ENCODE measurements at places on chromosomes 7 and 10.

- DNase-seq: no peak
Observed at GRCh38 chr7:28536259-28536658, 123.9 kb downstream of the CREB5 start.

DNA sequence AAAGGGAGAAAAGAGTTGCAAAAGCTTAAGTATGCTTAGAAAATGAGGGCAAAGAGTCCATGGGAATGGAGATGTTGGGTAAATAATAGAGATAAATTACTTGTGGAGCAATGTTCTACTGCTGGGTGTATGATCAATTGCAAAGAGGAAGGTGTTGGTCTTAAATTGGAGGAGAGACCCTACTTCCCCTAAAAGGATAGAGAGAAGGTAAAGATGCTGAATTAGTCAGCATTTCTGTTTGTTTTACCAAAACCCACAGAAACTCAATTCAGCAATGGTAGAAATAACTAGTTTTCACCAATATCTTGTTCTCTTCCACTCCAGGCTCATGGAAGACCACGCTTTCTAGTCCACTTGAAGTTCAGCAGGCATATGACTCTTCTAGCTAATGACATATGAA lies 32.1 kb downstream of the ASB4 start:
- no peak for DNase-seq

GRCh38 chr10:5285186-5285585 lies 79.6 kb upstream of the UCN3 start:
- DNase-seq: no peak

- no peak for DNase-seq
Observed at GRCh38 chr10:90378524-90379076, 479.2 kb downstream of the HTR7 start.

DNA sequence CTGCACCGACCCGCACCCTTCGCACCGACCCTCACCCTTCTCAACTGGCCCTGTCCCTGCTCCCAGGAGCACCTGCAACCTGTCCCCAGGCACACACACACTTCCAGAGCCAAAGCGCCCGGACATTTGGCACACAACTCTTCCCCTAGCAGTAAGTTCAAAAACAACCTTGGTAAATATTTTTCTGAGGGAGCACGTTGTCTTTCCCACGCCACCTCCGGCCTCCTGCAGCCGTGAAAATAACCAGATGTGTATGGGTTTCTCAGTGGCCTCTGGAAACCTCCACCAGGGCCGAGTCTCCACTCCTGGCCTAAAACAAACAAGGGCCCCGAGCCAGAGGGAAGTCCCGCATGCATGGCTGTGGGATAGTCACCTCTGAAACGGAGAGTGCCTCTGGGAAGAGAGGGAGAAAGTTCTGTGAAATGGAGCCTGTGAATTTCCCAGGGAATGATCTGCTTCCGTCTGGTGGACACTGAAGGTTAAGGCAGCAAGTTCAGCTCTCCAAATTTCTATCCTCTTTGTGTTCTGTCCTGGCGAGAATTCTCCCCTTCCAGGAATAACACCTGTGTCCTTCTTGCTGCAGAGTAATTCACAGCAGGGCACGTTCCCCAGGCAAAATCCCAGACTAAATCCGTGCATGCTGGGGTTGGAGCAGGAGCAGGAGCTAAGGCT lies 15.8 kb downstream of the PODXL start:
- no peak for DNase-seq

DNA sequence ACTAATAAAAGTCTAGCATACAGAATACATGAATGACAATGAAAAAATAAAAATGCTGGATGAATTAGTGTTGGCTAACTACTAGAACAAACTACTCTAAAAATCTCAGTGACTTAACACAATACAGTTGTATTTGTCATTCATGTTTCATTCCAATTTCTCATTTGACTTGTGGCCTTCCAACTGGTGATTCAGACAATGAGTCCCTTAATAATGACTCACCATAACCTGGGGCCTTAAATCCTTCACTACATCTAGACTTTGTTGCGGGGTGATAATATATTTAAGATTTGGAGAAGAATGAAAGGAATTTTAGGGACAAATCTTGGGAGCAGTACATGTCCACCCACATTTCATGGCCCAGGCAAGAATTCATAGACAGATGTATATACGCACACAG lies 90.5 kb upstream of the POM121L12 start:
- no peak for DNase-seq

- DNase-seq: no peak
Observed at GRCh38 chr10:6514844-6515780, 65.0 kb downstream of the PRKCQ start.

- no peak for DNase-seq
Observed at GRCh38 chr10:127418536-127419168, 130.5 kb upstream of the NPS start.

- no peak for DNase-seq
Observed at GRCh38 chr10:75866300-75866625, 434.8 kb downstream of the LRMDA start.

DNA sequence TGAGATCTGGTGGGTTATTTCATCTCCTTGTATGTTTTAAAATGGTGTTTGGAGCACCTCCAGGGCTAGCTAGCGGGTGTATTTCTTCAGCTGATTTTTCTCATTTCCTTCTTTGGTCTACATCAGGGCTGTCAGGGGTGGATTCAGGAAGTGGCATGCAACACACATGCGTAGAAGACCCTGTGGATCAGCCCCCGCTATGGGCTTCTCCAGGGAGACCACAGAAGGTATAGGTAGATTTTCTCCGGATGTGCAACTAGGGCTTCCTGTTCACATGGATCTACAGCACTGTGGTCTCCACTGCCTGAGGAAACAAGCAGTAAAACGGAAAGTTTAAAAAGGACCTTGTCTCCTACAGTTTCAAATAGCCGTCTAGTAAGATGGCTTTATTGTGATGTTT lies 10.4 kb downstream of the NUB1 start:
- DNase-seq: no peak

GRCh38 chr7:130270947-130271800 lies 4.5 kb downstream of the CPA2 start:
- DNase-seq: no peak

DNA sequence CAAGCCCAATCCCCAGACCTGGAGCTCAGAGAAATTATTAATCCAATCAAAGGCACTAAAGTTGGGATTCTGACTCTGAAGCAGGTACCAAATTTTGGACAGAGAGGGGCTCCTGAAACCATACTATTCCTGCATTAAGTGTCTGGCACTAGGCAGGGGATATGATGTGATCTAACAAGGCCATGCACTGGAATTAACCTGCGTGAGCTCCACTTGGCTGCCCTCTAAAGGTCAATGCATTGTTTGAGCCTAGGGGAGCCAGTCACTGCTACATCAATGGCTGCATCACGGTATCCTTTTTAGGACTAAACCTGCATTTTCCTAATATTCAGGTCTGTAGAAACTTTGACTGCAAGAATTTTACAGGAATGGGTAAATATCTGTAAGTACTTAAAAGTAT lies 42.1 kb downstream of the ST8SIA6 start:
- no peak for DNase-seq

GRCh38 chr10:26486304-26486703 lies 48.2 kb downstream of the APBB1IP start:
- DNase-seq: no peak

- no peak for DNase-seq
Observed at GRCh38 chr7:29270594-29271318, 76.2 kb downstream of the CHN2 start.

- no peak for DNase-seq
Observed at GRCh38 chr10:64346389-64346788, 825.2 kb downstream of the REEP3 start.

- no peak for DNase-seq
Observed at GRCh38 chr7:18384491-18385143, 110.9 kb upstream of the HDAC9 start.

DNA sequence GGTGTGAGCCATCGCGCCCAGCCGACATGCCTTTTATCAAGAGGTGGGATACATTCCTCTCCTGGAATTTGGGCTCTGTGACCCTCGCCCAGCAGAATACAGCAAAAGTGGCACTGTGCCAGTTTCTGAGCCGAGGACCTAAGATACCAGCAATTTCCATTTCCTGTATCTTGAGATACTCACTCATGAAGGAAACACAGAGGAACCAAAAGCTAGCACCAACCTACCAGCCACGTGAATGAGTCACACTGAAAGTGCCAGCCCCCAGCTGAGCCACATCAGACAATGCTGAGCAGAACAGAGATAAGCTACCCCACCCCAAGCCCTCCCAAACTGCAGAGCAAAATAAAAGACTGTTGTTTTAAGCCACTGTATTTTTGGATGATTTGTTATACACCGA lies 56.3 kb downstream of the CACUL1 start:
- no peak for DNase-seq

DNA sequence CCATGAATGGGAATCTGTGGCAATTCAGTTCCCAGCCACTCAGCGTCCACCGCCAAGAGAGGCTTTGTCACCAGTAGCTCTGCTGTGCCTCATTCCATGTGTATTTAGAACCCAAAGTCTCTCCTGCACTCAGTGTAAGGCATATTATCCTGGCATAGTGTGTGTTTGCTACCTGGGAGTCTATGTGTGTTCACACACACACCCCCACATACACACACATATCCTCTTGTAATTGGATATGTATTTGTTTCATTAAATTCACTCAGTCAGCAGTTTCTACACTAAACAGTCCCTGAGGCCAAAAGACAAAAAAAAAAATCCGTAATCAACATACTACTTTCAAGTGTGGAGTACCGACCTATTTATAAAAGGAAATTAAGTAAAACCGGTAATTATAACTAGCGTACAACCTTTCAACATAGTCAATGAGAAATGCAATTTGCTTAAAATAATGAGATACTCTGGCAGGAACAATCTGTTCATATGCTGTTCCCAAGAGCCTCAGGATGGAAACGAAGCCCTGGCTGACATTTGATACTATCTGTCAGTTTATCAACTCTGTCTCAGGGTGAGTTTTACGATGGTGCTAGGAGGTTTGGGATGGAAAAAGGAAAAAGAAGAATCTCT lies 425.8 kb upstream of the CELF2 start:
- DNase-seq: no peak

DNA sequence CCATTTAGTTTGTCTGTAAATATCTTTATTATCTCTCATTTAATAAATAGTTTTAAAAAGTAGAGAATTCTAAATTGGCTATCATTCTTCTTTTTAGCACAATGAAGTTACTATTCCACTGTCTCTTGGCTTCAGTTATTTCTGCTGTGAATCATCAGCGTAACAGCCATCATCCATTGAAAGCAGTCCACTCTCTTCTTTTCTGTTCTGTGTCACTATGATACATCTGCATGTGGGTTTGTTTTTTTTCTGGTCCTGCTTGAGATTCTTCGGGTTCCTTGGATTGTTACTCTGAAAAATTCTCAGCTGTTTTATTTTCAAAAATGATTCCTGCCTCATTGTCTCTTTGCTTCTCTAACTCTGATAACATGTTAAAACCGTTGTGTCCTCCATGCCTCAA lies 52.5 kb downstream of the CSGALNACT2 start:
- no peak for DNase-seq

- no peak for DNase-seq
Observed at GRCh38 chr7:20998309-20998708, 211.6 kb upstream of the SP8 start.

DNA sequence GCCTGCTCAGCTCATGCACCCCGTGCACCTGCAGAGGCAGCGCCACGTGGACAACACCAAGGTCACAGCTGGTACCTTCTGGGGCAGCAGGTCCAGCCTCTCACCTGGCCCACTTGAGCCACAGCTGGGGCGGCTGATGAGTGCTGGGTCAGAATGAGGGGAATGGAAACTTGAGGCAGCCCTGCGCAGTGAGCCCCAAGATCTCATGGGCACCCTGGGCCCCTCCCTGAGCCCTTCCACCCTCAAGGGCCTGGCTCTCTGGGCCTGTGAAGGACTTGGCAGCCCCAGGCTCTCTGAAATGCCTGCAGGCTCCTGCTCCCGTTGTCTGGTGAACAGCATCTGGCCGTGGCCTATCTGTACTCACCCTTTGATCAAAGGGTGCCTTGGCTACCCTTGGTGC lies 112.7 kb downstream of the TCERG1L start:
- no peak for DNase-seq

DNA sequence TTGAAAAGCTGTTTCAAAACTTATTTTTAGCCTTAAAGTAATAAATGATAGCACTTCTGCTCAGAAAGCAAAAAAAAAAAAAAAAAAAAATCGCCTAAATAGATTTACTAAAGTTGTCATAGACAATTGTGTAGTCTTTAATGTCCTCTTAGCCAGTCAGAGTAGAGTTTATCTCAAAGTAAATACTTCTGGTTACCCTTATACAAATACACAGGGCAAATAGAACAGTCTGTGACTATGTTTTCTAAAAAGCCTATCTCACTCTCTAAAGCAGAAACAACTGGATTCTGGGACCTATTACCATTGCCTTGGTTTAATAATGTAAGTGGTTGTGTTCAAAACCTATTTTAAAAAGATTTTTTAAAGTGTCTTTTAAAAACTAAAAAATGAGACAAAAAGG lies 156.2 kb upstream of the THSD7A start:
- DNase-seq: no peak

- DNase-seq: no peak
Observed at GRCh38 chr7:50632561-50633413, 67.6 kb upstream of the DDC start.

GRCh38 chr10:23367896-23368595 lies 23.4 kb upstream of the C10orf67 start:
- DNase-seq: no peak

DNA sequence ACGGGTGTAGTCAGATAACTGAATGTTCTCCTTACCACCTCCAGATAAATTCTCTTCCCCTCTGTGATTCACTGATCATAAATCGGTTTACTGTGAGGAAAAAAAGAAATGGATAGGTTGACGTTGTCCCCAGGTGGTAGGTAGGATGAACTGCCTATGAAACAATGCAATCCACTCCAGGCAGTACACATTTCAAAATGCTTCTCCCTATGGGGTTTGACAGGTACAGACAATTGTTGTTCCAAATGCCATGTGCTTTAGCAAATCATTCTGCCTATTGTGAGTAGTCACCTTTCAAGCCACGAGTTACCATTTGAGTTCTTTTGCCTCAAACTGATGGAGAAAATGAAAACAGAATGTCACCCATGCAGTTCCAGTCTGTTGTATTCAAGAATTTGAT lies 21.8 kb downstream of the VIM start:
- no peak for DNase-seq

- DNase-seq: no peak
Observed at GRCh38 chr10:103990121-103990520, 23.2 kb downstream of the SLK start.

GRCh38 chr7:142176901-142177300 lies 65.4 kb downstream of the MGAM2 start:
- no peak for DNase-seq

DNA sequence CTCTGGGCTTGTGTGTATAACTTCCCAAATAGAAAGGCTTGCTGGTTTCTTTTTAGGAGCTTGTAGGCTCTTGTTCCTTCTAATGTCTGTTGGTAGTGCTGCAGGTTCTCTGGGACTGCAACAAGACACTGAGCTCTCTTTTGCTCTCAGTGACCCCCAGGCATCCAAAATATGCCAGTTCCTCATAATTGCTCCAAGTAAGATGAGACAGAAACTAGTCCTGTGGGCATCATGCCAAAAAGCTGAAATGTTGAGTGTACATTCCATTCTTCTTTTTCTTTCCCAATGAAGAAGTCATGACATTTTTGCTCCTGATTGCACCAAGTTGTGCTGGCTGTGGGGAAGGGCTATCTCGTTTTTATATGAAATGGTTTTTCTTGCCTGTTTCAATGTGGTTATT lies 7.1 kb upstream of the BTBD16 start:
- DNase-seq: no peak
